ENCODE measurements at places on chromosomes 11 and 22. TPM values are rescaled to one million over a fixed set of nuclear protein-coding genes. Genes with fewer than 3 reads are reported as not detected.
A peak's percentile ranks its signal among the peaks of the same experiment; 100 is the strongest.

The APOL3 gene
- 23.9 TPM for polyA plus RNA-seq

The HPS5 gene
- polyA plus RNA-seq, result 9.8 TPM

The ILK gene
- polyA plus RNA-seq, result 288 TPM

GRCh38 chr11:13214276-13214675 is 63.3 kb upstream of the BMAL1 start:
- DNase-seq, result no peak

- peak; percentile 19 for DNase-seq
Observed at GRCh38 chr11:65204646-65205601, 23.2 kb downstream of the CAPN1 start.

DNA sequence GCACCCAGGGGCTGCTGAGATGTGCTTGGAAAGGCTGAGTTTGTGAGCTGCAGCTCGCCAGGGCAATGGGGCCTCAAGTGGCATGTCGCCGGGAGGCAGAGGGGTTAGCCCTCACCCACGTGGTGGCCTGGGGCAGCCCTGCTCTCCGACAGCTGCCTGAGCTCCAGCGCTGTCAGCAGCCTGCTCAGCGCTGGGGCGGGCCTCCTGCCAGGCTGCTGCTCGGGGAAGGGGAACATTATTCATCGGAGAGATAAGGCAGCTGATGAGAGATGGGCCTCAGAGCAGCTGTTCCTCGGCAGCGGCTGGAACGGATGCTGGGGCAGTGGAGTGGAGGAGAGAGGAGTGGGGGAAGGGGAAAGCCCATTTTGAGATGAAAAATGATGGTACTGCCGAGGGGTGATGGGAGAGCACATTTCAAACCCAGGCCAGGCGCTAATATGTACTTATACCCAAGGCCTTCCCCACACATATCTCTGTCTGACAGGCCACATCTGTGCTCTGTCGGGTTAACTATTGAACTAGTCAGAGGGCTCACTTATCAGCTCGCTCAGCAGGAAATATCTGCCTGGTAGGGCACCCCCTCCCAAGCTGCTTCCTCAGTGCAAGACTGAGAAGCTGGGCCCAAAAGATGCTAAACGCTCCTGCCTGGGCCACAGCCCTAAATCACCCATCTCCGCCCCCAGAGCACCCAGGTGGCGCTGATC is 79.5 kb downstream of the TIMP3 start:
- DNase-seq, result peak; percentile 92

DNA sequence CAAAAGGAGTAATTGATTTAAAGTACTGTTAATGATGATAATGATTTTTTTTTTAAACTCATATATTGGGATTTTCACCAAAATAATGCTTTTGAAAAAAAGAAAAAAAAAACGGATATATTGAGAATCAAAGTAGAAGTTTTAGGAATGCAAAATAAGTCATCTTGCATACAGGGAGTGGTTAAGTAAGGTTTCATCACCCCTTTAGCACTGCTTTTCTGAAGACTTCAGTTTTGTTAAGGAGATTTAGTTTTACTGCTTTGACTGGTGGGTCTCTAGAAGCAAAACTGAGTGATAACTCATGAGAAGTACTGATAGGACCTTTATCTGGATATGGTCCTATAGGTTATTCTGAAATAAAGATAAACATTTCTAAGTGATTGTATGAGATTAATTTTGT is 43.9 kb downstream of the RRM1 start:
- DNase-seq, result no peak

DNA sequence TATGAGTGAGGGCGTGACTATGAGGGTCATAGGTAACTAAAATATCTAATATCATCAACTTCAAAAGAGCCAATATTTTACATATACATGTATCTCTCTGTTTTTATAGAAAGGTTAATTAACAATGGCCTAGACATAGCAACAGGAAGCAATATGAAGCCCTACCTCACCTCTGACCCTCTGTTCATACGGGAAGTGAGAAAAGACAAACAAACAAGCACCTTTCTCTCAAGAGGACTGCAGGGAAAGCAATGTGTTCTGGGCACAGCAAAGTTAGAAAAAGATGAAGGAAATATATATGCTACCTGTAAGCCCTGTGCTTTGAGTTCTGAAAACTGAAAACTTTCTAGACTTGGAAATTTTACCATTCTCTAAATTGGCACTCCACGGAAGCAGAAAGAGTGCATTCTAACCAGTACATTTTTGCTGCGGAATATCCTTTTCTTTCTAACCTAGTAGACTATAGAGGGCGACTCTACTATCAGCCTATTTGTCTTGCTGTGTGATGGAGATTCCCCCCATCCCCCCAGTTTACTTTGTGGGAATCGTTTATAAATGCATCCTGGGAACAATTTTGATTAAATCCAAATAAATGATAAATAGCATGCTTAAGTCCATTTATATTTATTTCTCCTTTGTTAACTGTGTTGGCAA is 830.4 kb upstream of the FAT3 start:
- DNase-seq, result no peak

- no peak for DNase-seq
Observed at GRCh38 chr11:95155385-95155784, 65.7 kb downstream of the ENDOD1 start.
